ENCODE measurements at places on chromosomes 2 and 18.

GRCh38 chr2:39923455-39923854, 144.4 kb upstream of the THUMPD2 start:
- DNase-seq = no peak

DNA sequence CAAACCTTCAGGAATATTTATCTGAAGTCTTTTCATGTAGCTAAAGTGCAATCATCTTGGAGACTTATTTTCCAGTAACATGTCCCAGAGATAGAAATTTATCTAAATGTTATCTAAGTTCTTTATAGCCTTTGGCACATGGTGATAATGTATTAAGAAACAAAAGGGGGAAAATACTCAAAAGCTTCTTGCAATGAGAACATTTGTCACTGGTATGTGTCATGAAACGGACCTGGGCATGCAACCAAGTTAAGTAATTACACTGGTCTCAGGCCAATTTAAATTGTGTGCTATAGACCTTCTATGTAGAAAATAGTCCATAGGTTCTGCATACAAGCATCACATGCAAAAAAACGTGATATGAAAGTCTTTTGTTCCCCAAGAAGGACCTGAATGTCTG, 136.2 kb downstream of the SLC8A1 start:
- DNase-seq = no peak

- no peak for DNase-seq
These were observed 10.9 kb downstream of the TBC1D8 start for GRCh38 chr2:101140237-101140636.

DNA sequence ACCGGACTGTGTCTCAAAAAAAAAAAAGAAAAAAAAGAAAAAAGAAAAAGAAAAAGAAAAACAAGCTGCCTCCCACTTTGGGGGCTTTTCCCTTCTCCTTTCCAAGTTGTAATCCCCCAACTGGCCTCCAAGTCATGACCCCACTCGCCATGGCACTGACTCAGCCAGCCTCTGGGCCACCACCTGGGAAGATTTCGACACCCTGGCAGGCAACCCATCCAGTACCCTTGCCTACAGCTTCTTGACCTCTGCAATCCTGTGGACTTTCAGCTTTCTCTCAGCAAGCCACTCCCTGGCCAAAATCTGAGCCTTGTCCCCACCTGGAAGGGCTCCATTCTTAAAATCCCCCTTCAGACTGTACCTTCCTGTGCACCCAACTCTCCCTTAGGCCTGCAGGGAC, 22.3 kb upstream of the FOSL2 start:
- DNase-seq = no peak

GRCh38 chr18:36454245-36454644, 156.7 kb downstream of the FHOD3 start:
- DNase-seq = no peak

DNA sequence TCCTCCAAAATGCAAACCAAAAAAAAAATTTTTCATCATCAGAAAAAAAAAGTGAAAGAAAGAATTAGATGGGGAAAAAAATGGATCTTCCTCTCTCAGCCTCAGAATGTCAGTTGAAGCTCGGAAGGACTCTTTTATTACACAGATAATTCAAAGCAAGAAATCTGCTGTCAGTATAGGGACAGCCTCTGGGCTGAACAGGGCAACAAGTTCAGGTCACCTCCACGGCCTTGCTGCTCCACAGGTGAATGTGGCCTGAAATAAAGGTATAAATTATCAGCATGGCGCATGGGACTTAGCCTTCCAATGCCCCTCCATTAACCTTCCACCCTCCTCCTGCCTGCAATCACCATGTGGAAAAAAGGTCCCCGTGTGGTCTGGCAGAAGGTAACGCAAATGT, 316.8 kb upstream of the POU3F3 start:
- DNase-seq = no peak

DNA sequence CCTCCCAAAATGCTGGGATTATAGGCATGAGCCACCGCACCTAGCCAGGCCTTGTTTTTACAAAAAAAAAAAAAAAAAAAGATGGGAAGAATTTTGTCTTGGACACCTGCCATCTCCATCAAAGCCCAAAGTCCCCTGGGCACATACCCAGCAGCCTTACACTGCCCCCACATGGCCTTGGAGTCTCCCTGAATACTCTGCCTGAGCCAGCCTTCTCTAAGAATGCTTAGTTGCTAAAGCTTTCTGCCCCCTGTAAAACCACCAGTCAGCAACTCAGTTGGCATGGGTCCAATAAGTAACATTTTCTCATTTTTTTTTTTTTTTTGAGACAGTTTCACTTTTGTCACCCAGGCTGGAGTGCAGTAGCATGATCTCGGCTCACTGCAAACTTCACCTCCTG, 40.6 kb downstream of the SPC25 start:
- peak; percentile 20 for DNase-seq

- peak; percentile 45 for DNase-seq
These were observed 837 bp upstream of the ACSL3 start for GRCh38 chr2:222859786-222860612.

DNA sequence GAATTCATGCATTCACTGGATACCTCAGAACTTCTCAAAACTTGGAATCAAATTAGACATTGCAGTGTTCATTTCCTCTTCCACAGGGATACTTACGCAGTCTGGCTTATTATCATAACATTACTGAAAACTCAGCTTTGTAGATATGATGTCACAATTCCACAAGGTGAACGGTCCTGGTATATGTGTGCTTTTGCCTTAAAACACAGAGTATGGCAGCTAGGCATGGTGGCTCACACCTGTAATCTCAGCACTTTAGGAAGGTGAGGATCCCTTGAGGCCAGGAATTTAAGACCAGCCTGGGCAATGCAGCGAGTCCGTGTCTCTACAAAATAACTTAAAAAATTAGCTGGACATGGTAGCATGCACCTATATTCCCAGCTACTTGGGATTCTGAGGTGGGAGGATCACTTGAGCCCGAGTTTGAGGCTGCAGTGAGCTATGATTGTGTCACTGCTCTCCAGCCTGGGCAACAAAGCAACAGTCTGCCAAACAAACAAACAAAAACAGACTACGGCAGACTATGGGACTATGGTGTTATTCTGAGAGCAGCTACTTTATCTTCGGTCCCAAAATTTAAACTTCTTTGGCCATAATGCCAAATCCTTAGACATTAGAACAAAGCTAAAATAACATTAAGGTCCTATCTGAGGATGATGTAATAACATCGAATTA, 1191.9 kb upstream of the SLC39A10 start:
- DNase-seq = no peak

- no peak for DNase-seq
These were observed 17.7 kb upstream of the SERPINB2 start for GRCh38 chr18:63869851-63870250.

GRCh38 chr2:128549646-128550260, 231.1 kb upstream of the HS6ST1 start:
- DNase-seq = no peak

DNA sequence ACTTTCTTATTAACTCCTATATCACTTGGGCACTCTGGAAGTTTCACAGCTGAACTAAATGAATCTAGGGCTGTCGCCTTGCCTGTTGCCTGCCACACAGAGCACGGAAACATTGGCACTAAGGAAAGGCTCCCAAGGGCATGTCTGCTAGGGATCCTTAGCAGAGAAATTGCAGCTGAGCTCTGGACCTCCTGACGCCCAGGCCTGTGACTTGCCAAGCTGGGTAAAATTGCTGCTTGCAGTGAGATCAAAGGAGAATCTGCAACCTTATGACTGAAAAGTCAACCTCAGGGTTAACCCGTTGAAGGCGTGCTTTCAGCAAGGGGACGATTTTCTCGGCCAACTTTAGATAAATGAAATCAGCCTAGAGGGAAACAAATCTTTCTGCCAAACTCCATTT, 189.8 kb downstream of the NCK2 start:
- no peak for DNase-seq

DNA sequence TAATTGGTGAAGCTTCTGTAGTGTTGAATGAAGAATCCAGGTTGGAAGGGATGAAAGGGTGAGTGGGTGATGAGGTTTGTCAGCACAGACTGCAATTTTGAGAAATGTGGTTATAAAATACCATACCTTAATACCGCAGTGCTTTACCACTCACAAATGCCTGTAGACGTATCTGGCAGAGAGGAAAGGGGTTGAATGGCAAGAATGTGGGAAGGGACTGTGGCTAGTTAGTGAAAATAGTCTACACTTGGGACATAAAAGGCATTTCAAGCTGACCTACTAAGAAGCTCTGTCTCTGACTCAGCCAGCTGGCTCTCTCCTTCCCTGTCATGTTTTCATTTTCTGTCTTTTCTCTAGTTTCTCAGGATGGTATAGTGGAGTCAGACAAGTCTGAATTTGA, 25.1 kb downstream of the CDK15 start:
- no peak for DNase-seq

- no peak for DNase-seq
These were observed 655 bp downstream of the RND3 start for GRCh38 chr2:150486539-150487484.

DNA sequence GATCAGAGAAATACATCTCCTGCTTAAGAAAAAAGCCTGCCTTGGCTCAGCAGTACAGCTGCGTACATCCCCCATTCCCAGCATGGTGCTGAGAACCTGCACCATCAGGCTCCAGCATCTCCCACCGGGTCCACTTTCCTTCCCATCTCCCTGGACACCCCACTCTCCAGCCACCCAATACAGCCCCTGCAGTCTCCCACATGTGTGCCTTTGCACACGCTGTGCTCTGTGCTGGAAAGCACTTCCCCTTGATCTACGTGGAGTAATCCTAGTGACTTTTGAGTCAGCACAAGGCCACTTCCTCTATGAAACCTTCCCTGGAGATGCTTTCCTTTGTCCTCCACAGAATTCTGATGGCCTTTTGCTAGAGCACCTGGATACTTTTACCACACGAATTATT, 17.0 kb downstream of the STAT1 start:
- DNase-seq = no peak

DNA sequence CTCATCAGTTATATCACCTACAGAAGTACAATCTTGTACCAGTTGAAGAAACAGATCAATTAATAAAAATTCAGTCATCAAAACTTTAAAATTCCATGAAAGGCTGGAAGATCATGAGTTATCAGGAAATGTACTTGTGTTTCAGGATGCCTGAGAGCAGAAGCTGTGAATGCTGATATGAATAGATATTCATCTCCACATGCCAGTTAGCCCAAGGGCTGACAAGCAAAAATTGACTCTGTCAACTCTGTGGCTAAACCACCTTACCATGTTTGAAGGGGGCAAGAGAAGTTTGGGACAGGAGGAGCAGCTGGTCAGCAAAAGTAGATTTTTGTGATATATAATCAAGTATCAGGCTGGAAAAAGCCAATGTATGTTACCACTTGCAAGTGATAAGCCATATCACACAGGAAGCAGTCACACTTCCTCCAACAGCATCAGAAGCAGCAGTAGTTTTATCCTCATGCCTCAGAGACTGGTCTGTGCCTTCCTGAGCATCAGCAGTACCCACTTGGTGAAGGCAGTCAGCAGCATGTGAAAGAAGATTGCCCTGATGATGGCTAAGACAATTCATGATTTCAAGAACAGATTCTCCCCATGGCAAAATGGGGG, 328.2 kb upstream of the CNTNAP5 start:
- no peak for DNase-seq

GRCh38 chr2:150619607-150620330, 132.3 kb upstream of the RND3 start:
- no peak for DNase-seq

DNA sequence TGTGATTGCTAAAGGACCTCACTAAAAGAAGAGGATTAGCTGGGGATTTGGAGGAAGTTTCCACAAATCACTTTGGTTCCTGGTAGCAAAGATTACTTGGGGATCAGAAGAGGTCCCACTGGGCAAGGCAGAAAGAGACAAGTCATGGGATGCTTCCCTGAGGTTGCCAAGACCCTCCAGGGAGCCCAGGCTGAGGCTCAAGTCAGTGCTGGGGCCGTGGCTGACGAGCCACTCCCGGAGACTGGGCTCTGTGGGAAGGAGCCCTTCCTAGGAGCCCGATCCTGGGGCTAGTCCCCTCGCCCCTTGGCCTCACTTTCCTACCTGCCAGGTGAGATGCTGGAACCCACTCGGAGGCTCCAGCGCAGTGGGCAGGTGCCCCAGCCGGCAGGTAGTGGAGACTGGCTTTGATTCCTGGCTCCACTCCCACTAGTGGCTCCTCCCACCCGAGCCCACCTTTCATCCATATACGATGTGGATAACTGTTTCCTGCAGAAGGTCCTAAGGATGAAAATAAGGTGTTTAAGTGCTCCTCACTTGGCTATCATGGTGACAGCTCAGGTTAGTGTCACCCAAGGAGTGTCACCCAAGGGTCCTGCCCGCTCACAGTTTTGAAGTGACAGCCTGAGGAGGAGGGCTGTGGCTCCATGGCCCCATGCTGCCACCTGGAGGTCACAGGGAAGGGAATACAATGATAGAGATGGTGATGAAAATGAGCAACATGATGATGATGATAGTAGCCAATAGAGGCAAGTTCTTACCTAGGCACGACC, 100.5 kb downstream of the CAPN13 start:
- DNase-seq = peak; percentile 86

DNA sequence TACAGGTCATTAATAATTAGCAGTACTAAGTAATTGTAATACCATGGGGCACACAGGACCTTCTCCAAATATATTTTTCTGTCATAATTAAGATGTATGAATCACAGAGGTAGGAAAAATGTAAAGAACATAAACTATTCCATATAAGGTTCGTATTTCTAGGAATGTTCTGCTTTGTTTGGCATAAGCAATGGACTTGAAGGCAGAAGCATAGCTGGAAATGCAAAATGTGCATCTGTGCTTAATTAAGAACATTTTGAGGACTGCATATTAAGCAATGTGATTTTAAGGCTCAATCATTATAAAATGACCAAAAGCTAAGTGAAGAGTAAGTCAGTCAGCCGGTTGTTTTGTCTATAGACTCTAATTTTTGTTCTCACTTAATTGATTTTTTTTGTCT, 123.2 kb downstream of the RBM43 start:
- DNase-seq = no peak

GRCh38 chr2:85156619-85157018, 23.4 kb downstream of the TCF7L1 start:
- no peak for DNase-seq

DNA sequence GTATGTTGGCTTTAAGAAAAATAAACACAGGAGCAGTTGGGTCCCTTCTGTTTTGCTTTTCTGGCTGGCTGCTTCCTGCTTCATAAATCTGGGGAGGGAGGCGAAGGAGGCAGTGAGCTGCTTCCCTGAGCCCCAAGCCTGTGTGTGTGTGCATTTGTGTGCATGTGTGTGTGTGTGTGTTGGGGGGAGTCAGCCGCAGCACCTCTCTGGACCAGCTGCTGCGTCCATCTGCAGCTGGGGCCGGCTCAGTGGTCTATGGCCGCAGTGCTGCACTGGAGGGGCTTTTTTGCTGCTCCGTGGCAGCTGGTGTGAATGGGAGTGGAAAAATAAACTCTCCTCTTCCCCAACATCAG, 192.3 kb downstream of the RNF144A start:
- no peak for DNase-seq

DNA sequence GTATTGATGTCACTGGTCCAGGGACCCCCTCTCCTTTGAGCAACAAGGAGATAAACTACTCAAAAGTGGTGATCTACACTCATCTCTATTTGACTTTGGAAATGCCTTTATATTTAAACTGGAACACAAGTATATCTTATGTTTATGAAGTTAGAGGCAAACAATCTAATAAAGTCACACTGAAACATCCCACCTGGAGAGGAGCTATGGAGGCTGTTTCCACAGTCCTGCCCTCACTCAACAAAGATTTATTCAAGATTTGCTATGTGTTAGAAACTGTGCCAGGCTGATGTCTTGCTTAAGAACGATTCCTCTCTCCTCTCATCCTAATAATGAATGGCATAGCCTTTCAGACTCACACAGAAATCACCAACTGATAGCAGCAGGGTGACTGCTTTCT, 140.8 kb downstream of the ALPK2 start:
- DNase-seq = no peak

All from NAMALWA (cell line).